ENCODE measurements at places on chromosomes 3 and 15.

- DNase-seq: no peak
Measured at GRCh38 chr3:11329777-11330176, 57.6 kb downstream of the ATG7 start.

GRCh38 chr3:169272532-169272931 lies 391.0 kb downstream of the MECOM start:
- no peak for DNase-seq

- DNase-seq: no peak
Measured at GRCh38 chr15:89975482-89976245, 25.5 kb upstream of the ZNF710 start.

DNA sequence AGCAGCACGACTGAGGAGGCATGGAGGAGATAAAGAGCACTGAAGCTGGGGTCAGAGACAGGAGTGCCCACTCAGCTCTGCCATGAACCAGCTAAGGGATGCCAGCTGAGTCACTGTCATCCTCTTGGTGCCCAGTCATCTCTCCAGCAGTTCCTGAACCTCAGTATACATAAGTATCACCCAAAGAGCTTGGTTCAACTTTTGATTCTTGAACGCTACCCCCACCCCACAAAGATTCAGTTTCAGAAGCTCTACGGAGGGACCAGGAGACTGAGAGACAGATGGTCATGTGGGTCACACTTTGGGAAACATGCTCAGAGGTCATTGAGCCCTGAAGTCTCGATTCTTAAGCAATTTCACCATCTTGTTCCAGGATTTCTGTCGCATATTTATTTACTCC lies 108.4 kb downstream of the ALDH1A2 start:
- no peak for DNase-seq

Measured in AG20443 (cell line).